HCT116 (cell line): ENCODE measurements at places on chromosomes 7 and 10. TPM values are rescaled to one million over a fixed set of nuclear protein-coding genes. Genes with fewer than 3 reads are reported as not detected.

- H3K4me3 ChIP-seq = no peak overlapping the region
- H3K27me3 ChIP-seq = no peaks in the 10 kb centered on the region
- H3K36me3 ChIP-seq = no peaks in the 10 kb centered on the region
Observed at GRCh38 chr10:68133523-68133922, 24.2 kb downstream of the MYPN start.

DNA sequence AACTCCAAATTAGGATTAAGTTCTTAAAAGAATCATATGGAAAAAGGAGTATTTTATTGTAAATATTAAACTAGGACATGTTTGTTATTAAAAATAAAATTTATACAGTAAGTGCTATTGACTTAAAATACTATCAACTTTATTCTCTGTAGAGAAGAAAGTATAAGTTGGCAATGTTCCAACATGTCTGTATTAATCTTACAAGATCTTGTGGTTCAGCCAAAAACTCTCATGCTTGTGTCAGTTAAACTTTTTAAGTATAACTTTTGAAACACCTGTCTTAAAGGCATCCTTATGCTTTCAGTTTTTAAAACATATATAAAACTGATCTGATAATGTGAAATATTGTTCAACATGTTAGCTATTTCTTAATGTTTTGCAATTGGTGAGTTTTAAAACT lies 160.7 kb downstream of the ZEB1 start:
- H3K4me3 ChIP-seq = no peak overlapping the region
- no peaks in the 10 kb centered on the region for H3K27me3 ChIP-seq
- H3K4me1 ChIP-seq = no peaks in the 10 kb centered on the region
- H3K27ac ChIP-seq = no peak overlapping the region
- DNase-seq = no peak
- no peaks in the 10 kb centered on the region for H3K36me3 ChIP-seq

DNA sequence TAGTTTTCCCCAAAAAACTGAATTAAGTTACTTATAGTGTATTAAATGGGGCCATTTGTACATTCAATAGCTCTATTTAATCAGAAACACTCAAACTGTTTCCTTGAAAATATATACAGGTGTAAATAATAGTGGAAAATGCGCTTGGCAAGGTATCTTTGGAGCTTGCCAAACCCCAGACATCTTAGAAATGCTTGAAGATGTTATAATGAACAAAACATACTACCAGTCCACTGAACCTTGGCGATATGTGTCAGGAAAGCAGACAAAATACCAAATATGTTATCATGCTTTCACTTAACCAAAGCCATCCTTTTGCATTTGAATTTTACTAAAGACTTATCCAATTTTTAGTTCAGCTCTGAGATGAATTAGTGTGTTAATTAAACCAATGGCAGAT lies 352.7 kb upstream of the SEMA3A start:
- no peak for DNase-seq
- H3K4me1 ChIP-seq = no peaks in the 10 kb centered on the region
- H3K27me3 ChIP-seq = no peaks in the 10 kb centered on the region
- no peaks in the 10 kb centered on the region for H3K36me3 ChIP-seq
- no peak overlapping the region for H3K27ac ChIP-seq

DNA sequence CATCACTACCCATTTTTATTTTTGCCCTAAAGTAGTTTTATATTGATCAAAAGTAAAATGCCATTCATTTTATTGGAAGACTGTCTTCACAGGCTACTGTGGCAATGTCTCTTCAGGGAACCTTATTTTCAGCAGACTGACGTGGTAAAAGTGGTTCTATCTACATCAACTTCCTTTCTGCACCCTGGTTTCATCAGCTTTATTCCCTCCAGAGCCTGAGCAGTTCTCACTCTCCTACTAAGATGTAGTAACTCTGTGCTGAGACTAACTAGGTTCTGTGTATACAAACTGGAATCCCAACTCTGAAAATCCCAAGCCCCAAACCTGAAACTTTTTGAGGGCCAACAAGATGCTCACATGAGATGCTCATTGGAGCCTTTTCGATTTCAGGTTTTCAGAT lies 155.3 kb downstream of the SFMBT2 start:
- no peak overlapping the region for H3K4me3 ChIP-seq
- H3K36me3 ChIP-seq = no peaks in the 10 kb centered on the region
- peaks cover 17% of the 10 kb centered on the region; the same call in 1 of the 2 replicates for H3K27me3 ChIP-seq
- H3K27ac ChIP-seq = no peak overlapping the region
- H3K4me1 ChIP-seq = no peaks in the 10 kb centered on the region; the same call in 1 of the 2 replicates

GRCh38 chr7:47211519-47211973 lies 370.4 kb downstream of the TNS3 start:
- no peaks in the 10 kb centered on the region for H3K36me3 ChIP-seq
- H3K4me1 ChIP-seq = no peaks in the 10 kb centered on the region
- no peak overlapping the region for H3K4me3 ChIP-seq

- peaks cover 27% of the 10 kb centered on the region; the same call in 1 of the 2 replicates for H3K27me3 ChIP-seq
- H3K4me3 ChIP-seq = peak overlapping the region; percentile 91
- H3K36me3 ChIP-seq = no peaks in the 10 kb centered on the region
- peaks cover 36% of the 10 kb centered on the region for H3K4me1 ChIP-seq
- peak overlapping the region; percentile 82 for H3K27ac ChIP-seq
Observed at GRCh38 chr10:71213127-71213621, 804 bp downstream of the UNC5B start.

GRCh38 chr10:82866424-82867020 lies 991.5 kb downstream of the NRG3 start:
- no peak overlapping the region for H3K4me3 ChIP-seq
- H3K4me1 ChIP-seq = no peaks in the 10 kb centered on the region
- no peaks in the 10 kb centered on the region for H3K36me3 ChIP-seq
- DNase-seq = no peak
- no peaks in the 10 kb centered on the region for H3K27me3 ChIP-seq

GRCh38 chr7:44218418-44219201 lies 17.8 kb downstream of the YKT6 start:
- H3K4me1 ChIP-seq = no peaks in the 10 kb centered on the region
- no peak overlapping the region for H3K27ac ChIP-seq
- no peak for DNase-seq
- no peaks in the 10 kb centered on the region for H3K36me3 ChIP-seq
- H3K4me3 ChIP-seq = no peak overlapping the region

DNA sequence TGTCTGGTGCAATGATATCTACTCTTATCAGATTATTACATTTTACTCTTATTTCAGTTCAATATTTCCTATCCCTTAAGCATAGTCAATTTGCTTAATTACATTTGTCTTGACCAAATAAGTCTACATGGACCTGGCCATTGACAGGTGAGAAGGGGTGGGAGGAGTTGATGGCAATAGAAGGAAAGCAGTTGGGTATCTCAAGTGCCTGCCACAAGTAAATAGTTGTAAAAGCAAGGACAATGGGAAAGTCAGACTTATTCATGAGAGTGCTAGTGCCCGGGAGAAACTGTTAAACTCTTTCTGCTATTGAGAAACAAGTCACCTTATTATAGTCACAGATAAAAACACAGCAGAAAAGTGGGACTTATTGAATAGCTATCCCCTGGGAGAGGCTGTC lies 32.4 kb upstream of the HGF start:
- no peaks in the 10 kb centered on the region for H3K4me1 ChIP-seq
- no peak for DNase-seq
- no peak overlapping the region for H3K4me3 ChIP-seq
- no peaks in the 10 kb centered on the region for H3K27me3 ChIP-seq
- H3K36me3 ChIP-seq = no peaks in the 10 kb centered on the region
- H3K27ac ChIP-seq = no peak overlapping the region

DNA sequence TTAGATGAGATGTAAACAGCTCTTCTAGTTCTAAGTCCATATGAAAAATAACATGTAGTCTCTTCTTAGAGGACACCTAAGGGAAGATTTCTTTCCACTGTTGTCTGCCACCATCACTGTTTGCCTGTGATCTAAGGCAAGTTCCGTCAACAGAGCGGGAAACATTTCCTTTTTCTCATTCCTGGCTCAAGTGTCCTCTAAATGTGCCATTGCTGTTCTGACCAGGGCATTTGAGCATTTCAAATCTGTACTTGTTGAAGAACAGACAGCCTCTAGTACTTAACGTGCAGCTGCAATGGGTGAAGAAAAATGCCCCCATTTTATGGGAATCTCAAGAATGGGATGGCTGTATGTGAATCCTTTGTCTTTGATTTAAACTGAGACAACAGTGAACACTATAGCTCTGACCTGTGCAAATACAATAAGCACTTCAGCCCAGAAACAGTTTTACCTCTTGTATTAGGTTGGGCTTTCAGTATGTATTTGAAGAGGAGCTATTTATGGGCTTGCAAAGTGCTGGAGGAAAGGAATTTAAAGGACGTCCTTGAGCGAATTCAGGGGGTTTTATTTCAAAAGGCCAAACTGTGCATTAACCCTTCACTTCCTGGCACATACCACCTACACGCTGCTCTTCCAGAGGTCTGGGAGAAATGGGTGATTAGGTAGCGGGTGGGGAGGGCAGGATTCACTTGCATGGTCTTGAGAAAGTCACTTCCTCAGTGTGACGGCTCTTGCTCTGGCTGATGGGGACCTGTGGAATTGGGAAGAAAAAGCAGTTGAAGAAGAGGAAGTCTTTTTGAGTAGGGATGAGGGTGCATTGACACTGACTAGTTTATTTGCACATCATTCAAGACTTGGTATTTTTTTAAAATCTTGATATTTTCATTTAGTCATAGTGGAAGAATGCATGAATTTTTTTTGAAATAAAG lies 66.1 kb downstream of the THNSL1 start:
- no peak overlapping the region for H3K27ac ChIP-seq
- no peaks in the 10 kb centered on the region for H3K4me1 ChIP-seq
- DNase-seq = no peak

GRCh38 chr10:71985542-71986250 lies 21.5 kb downstream of the CHST3 start:
- H3K4me3 ChIP-seq = no peak overlapping the region
- no peak for DNase-seq
- H3K27ac ChIP-seq = no peak overlapping the region
- no peaks in the 10 kb centered on the region for H3K36me3 ChIP-seq

DNA sequence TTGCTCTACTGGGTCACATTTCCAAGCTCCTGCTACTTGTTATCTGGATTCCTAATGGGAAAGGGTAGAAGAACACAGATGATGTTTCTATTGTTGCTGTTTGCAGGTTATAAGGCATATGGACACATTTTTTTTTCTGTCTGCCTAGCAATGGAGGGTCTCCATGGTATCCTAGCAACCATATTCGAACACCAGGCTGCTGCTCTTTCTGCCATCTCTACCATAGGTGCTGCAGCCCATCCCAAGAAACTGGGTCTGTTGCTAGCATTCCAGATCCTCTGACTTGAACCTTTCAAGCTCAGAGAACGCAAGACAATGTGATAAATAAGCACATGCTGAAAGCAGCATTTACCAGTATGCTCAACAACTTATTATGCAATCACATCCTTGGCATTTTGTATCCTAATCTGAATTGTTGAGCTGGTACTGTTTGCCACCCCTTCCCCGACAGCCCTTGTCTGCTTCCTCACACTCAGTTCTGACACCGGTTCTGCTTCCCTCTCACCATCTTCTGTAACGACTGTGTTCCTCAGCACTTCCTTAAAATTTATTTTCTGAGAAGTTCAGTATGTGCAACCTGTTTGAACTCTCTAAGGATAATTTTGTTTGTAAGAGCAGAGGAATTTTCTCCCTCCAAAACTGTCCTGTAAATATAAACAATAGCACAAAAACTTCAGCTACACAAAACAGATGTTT lies 6.2 kb downstream of the PRKG1 start:
- H3K27me3 ChIP-seq = peaks cover 34% of the 10 kb centered on the region
- no peaks in the 10 kb centered on the region for H3K4me1 ChIP-seq
- no peak for DNase-seq
- no peak overlapping the region for H3K4me3 ChIP-seq
- no peak overlapping the region for H3K27ac ChIP-seq

- no peak overlapping the region for H3K4me3 ChIP-seq
- DNase-seq = no peak
- H3K36me3 ChIP-seq = no peaks in the 10 kb centered on the region
- no peaks in the 10 kb centered on the region for H3K4me1 ChIP-seq
Observed at GRCh38 chr10:131750171-131750895, 150.5 kb upstream of the PPP2R2D start.

- no peak overlapping the region for H3K4me3 ChIP-seq
- DNase-seq = no peak
- H3K36me3 ChIP-seq = no peaks in the 10 kb centered on the region
- no peak overlapping the region for H3K27ac ChIP-seq
- no peaks in the 10 kb centered on the region for H3K4me1 ChIP-seq
Observed at GRCh38 chr10:110756876-110757275, 112.7 kb downstream of the RBM20 start.

DNA sequence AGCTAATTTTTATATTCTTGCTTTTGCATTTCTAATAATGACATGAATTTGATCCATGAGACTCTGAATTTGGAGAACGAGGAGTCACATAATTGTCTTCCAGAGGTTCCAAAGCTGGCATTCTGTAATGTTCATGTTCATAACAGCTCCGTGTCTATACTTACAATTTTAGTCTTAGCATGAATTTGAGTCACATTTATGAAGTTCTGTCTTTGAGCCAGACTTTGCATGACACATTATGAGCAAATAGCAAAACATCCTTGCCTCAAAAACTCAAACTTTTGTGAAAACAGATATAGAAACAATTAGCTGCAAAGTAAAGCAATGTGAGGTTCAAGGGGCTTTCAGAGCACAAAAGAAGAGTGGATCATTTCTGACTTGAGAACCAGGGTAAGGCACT lies 44.5 kb upstream of the CAV2 start:
- no peak overlapping the region for H3K4me3 ChIP-seq
- H3K27me3 ChIP-seq = no peaks in the 10 kb centered on the region
- no peaks in the 10 kb centered on the region for H3K36me3 ChIP-seq
- peak overlapping the region; percentile 88 for H3K27ac ChIP-seq

GRCh38 chr10:71372882-71373495 lies 23.7 kb upstream of the CDH23 start:
- H3K27me3 ChIP-seq = no peaks in the 10 kb centered on the region
- H3K27ac ChIP-seq = no peak overlapping the region
- no peak overlapping the region for H3K4me3 ChIP-seq
- H3K4me1 ChIP-seq = peaks cover 8% of the 10 kb centered on the region; the same call in 1 of the 2 replicates
- H3K36me3 ChIP-seq = no peaks in the 10 kb centered on the region

GRCh38 chr7:95980167-95980566 lies 207.8 kb downstream of the DYNC1I1 start:
- no peak overlapping the region for H3K27ac ChIP-seq
- H3K36me3 ChIP-seq = no peaks in the 10 kb centered on the region

- no peaks in the 10 kb centered on the region for H3K27me3 ChIP-seq
- DNase-seq = no peak
- H3K36me3 ChIP-seq = peaks cover 12% of the 10 kb centered on the region
- no peak overlapping the region for H3K4me3 ChIP-seq
- peaks cover 68% of the 10 kb centered on the region for H3K4me1 ChIP-seq
Observed at GRCh38 chr10:113019692-113020474, 69.8 kb downstream of the TCF7L2 start.

- no peak overlapping the region for H3K4me3 ChIP-seq
- peaks cover 12% of the 10 kb centered on the region for H3K4me1 ChIP-seq
- H3K27me3 ChIP-seq = no peaks in the 10 kb centered on the region
- no peak for DNase-seq
Observed at GRCh38 chr10:86824151-86824550, 67.7 kb downstream of the BMPR1A start.

Gene MYH16
- 0.57 TPM for total RNA-seq

Gene LRRC18
- total RNA-seq = not detected

Gene CDK6
- 41.4 TPM for total RNA-seq

Gene TEX47
- total RNA-seq = not detected

Gene RBP4
- total RNA-seq = 2.4 TPM

Gene UROS
- 63.9 TPM for total RNA-seq

Gene STOX1
- total RNA-seq = 5.9 TPM
